T-cell (primary cell): ENCODE measurements at places on chromosomes 7 and 10.

- DNase-seq = no peak
These were observed 9.7 kb downstream of the CUZD1 start for GRCh38 chr10:122835908-122836307.

DNA sequence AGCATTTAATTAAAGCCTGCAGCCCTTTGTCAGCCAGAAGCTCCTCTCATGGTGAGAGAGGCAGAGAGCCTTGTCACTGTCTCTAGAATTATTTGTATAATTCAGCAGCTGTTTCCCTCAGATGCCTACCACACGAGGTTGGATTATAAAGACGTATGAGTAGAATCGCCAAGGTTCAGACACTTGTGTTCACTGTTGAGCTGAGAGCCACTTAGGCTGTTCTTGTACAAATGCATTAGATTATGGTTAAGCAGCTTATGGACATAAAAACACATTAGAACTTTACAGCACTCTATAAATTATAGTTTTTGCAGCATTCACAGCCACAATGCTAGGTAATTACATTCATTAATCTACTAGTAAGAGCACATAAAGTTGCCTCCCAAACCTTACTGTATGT lies 282.6 kb downstream of the AUTS2 start:
- no peak for DNase-seq

DNA sequence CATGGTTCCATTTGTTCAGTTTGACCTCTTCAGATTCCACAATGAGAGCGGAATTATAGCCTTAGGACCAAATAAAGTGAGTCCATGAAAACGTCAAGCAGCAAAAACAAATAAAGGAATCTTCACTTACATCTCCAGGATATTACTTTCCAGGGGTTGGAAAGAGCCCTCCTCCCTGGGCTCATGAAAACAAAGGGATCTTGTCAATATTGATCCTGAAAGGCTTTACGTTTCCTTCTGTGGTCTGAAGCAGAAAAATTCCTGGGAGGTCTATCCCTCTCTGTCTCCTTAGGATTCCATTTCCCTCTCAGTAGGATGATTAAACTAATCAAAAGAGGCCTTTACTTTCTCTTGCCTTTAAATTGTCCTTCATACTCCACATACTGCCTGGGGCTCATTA lies 293.5 kb downstream of the GPAM start:
- DNase-seq = no peak

DNA sequence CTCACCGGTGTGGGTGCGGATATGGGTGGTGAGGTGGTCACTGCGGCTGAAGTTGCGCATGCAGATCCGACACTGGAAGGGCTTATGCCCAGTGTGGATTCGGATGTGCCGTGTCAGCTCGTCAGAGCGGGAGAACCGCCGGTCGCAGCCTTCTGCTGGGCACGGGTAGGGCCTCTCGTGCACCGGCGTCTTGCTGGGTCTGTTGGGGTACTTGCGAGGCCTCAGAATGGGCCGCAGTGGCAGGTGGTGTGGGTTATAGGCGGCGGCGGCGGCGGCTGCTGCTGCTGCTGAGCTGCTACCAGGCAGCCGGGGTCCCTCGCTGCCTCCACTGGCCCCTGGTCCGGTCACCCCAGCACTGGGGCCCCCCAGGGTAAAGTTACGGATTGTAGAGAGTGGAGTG lies 2.7 kb downstream of the EGR2 start:
- DNase-seq = no peak

GRCh38 chr7:126699707-126700106 lies 553.0 kb downstream of the GRM8 start:
- DNase-seq = no peak

- no peak for DNase-seq
These were observed 20.1 kb downstream of the CHUK start for GRCh38 chr10:100209303-100209702.
